ENCODE measurements at places on chromosomes 6 and 20.

- no peak for DNase-seq
Measured at GRCh38 chr20:47850146-47850545, 64.9 kb upstream of the SULF2 start.

- DNase-seq: no peak
Measured at GRCh38 chr6:49782725-49783124, 4.4 kb downstream of the PGK2 start.

DNA sequence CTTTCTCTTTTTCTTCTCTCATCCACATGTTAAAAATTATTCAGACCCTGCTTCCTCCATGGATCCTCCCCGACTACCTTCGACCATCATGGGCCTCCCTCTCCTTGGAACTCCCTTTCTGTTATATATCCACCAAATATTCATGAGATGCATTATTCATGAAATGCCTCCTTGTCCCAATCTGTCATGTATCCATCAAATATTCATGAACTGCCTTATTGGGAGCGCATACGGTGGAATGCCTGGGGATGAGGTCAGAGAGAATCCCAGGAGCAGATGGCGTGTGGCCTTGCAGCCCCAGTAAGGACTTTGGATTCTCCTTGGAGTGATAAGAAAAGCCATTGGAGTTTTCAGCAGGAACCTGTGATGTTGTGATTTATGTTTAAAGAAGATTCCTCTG, 97.0 kb downstream of the NRN1 start:
- no peak for DNase-seq

DNA sequence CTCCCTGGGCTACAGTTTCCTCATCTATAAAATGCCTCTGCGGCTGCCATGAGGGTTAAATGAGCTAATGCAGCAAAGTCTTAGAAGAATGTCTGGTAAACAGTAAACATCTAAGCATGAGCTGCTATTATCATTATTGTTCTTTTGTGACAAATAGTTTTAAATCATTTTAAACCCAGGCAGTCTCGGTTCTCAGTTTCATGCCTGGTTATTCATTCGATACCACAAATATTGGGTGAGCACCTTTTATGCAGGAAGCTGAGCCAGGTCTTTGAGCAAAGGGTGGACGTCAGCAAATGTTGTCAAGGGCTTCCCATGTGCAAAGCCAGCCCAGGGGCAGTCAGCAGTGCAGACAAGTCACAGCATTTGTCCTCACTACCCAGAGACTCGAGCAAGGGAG, 128.7 kb downstream of the NFATC2 start:
- no peak for DNase-seq

DNA sequence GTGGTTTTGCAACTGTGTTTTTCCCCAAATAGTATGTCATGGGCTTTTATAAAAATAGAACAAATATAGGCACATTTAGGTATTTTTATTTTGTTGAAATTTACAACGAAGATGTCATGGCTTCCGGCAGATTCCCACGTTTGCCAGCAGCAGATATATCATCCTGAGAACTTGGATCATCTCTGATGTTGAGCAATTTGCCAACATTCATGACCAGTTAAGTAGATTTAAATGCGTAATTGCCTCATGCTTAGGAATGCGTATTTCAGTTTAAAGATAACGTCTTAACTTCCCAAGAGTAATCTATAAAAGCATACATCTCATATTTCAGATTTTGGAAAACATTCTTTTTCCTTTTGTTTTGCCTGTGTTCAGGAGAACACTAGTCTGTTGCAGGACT, 457.8 kb downstream of the QKI start:
- DNase-seq: no peak

DNA sequence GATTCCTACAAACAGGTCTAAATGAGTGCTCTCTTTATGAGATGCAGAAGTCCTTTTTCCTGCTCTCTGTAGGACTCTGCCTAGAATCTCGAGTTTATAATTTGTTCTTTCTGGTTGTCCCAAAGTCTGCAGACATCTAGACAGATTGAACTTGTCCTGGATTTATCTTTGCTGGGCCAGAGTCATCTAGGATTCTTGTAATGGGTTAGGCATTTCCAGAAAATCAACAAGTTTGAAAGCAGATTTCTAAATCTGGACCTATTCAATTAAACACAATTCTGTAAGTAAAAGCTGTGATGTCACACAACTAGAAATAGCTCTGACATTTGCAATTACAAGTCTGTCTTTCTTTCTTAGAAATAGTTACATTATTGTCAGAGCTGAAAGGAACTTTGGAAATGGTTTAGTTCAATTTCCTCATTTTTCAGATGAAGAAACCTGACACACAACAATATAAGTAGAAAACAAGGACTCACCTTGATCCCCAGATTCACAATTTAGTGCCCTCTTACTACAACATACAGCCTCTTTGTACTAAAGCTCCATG, 4.2 kb upstream of the RSPO3 start:
- no peak for DNase-seq

- no peak for DNase-seq
Measured at GRCh38 chr6:32637219-32637880, at the start of gene HLA-DQA1. Gene HLA-DQA1, plus strand, starts transcription at chr6:32637406. Its CDS starts 53 bp downstream, at chr6:32637459.

GRCh38 chr6:116672306-116672705, 3.7 kb upstream of the ZUP1 start:
- no peak for DNase-seq

DNA sequence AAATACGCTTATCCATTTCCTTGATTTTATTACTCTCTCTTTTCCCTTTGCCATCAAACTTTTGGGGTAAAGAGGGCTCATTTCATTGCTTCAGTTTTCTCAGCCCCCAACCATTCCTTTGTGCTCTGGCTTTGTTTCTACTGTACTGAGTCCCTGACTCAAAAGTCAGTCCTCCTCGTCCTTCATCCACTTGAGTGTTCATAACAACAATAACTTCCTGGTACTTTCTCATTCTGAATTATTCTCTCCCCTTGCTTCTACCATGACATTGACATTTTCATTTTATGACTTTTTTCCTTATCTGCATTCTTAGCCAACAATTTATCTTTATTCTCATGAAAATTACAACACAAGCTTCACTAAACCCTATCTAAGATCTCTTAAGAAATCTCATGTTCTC, 911 bp downstream of the ENPP3 start:
- no peak for DNase-seq

GRCh38 chr6:167557675-167558074, 232.8 kb downstream of the TTLL2 start:
- DNase-seq: no peak

DNA sequence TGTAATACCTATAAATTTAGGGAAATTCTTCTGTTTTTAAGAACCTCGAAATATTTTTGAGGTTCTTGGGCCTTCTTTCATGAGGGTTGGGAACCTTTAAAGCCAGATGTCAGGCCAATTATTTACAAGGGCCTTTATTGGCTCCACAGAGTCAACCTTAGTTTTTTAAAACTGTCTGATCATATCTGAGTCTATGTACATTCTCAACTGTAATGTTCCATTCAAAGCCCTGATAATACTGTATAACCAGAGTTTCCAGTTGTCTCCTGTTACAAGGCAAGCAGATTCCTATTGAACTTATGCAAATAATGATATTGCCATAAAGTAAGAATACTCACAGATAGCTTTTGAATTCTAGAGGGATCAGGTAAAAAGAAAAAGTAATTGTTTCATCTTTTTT, 545.5 kb downstream of the EPM2A start:
- DNase-seq: no peak

- no peak for DNase-seq
Measured at GRCh38 chr20:22585786-22586493, 1.6 kb upstream of the FOXA2 start.

- DNase-seq: no peak
Measured at GRCh38 chr6:23335894-23336293, 766.5 kb downstream of the HDGFL1 start.

DNA sequence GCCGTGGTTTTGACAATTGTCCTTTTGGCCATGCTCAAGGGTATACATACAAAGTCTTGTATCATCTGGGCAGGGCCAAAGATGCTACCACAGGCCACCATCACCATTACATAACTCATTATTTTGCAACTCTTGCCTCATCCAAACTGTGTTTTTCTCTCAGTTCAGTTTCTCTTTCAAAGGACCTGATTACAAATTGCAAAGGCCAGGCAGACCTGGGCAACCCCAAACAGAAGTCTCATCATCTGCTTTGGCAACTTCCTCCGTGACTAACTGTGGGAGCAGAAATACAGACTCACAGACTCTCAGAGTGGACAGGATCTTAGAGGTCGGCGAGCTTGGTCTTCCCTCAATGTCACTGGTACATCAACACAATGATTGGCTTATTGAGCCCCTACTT, 117.8 kb upstream of the NEDD9 start:
- no peak for DNase-seq

DNA sequence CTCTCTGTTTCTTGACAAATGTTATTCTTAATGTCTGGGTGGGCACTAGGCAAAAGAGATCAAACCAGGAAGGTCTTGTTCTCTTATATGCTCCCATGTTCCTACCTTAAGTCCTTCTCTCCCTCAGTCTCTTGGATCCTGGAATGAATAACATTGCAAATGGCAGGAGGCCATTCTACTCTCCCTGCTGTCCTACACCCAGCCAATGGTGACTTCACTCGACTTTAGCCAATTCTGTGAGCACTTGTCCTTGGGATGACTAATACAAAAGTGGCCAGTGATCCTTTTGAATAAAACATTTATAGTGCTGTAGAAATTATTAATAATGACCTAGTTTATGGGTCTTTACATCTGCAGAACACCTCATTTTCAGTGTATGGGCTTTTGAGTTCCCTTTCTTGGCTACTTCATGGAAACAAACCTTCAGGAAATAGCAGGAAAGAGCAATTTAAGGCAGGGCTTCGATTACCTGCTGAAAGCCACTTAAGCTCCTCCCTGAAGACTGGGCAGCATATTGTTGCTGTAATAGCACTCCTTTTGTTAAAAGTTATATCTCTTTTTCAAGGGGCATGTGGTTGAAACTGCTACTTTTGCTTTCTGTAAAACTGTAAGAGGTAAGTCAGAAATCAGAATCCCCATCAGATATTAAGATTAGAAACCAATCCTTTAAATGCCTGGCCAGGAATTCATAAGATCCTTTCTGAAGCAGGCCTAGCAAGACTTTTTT, 10.5 kb downstream of the OTOR start:
- DNase-seq: no peak

DNA sequence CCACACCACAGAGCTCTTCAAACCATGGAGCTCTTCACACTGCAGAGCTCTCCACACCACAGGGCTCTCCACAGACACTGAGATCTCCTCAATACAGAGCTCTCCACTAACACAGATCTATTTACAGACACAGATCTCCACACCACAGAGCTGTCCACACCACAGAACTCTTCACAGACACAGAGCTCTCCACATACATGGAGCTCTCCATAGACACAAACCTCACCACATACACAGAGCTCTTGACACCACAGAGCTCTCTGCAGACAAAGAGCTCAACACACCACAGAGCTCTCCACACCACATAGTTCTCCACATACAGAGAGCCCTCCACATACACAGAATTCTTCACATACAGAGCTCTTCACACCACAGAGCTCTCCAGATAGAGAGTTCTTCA, 53.0 kb downstream of the ERMARD start:
- DNase-seq: no peak

DNA sequence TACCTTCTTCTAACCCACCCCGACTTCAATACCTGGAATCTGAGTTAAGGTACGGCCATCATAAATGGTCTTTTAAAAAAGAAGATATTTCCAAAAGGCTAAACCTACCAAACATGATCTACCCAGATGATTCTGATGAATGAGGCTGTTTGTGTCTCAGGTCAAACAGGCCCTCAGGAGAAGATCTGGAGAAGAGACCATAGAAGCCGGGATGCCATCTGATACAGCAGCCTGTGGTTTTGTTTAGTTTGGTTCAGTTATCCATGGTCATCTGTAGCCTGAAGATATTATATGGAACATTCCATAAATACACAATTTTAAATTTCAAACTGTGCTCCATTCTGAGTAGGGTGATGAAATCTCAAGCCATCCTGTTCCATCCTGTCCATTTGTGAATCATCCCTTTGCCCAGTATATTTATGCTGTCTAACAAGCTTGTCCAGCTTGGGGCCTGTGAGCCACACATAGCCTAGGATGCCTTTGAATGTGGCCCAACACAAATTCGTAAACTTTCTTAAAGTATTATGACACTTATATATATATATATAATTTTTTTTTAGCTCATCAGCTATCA, 4.0 kb upstream of the CAP2 start:
- DNase-seq: no peak

DNA sequence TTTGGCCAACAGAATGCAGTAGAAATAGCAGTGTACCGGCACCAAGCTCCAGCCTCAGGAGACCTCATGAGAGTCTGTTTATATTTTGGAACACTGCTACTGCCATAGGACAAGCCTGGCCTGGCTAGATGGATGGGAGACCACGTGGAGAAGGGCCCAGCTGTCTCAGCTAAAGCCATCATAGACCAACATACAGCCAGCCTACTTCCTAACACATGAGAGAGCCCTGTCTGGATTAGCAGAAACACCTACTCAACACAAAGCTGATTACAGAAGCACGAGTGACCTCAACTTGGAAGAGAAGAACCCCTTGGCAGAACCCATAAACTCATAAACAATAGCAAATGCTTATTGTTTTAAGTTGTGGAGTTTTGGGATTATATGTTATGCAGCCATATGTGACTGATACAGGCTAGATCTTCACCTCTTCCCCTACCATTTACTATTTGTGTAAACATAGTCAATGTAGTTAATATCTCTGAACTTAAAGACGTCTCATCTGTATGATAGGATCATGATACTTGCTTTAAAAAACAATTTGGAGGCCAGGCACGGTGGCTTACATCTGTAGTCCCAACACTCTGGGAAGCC, 199.4 kb upstream of the ZNF217 start:
- DNase-seq: no peak

DNA sequence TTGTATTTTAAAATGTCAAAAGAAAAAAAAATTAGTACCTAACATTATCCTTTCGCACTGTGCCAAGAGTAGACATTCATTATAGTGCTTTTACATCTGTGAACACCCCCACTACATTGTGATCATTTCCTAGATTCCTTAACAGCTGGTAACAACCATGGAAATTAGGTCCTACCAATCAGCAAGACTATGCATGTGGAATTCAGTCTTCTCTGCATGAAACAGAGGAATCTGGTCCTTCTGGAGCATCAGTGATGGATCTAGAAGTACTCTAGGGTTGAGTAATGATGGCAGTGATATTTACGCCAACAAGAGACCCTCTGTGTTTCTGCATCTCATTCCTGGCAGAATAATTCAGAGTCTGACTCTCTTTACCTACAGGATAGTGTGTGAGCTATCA, 9.4 kb downstream of the OR12D1 start:
- no peak for DNase-seq

Measured in KG1 (cell line).